ENCODE measurements at places on chromosomes 2 and 18.

GRCh38 chr2:29524652-29525051 lies 396.7 kb downstream of the ALK start:
- ATAC-seq: no peak

- no peak for ATAC-seq
Observed at GRCh38 chr2:64062840-64063239, 43.6 kb upstream of the VPS54 start.

GRCh38 chr2:133262893-133263292 lies 305.4 kb downstream of the NCKAP5 start:
- no peak for ATAC-seq

DNA sequence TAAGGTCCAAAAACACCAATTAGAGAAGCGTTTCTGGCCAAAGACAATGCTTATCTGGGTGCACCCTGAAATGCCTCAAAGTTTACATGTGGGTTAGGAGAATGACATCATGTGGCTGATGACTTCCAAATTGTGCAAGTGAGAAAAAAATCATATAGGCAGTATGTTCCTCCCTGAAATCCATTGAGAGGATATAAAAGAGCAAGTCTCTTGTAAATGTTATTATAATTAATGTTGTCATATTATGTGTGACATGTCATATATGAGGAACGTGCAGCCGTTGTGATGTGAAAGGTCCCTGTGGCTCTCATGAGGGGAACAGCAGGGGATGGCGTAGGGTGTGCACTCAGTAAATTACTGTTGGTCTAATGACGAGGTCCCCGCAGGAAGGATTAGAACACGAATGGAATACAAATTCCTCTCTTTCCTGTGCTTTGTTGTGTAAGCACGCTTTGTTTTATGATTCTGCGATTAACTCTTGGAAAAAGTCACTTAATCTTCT lies 290.8 kb downstream of the PRKCE start:
- no peak for ATAC-seq

- no peak for ATAC-seq
Observed at GRCh38 chr18:69259282-69259681, 141.4 kb upstream of the DOK6 start.

GRCh38 chr2:234564699-234565098 lies 67.8 kb upstream of the ARL4C start:
- ATAC-seq: no peak

GRCh38 chr18:22284581-22285360 lies 115.4 kb downstream of the GATA6 start:
- ATAC-seq: no peak

DNA sequence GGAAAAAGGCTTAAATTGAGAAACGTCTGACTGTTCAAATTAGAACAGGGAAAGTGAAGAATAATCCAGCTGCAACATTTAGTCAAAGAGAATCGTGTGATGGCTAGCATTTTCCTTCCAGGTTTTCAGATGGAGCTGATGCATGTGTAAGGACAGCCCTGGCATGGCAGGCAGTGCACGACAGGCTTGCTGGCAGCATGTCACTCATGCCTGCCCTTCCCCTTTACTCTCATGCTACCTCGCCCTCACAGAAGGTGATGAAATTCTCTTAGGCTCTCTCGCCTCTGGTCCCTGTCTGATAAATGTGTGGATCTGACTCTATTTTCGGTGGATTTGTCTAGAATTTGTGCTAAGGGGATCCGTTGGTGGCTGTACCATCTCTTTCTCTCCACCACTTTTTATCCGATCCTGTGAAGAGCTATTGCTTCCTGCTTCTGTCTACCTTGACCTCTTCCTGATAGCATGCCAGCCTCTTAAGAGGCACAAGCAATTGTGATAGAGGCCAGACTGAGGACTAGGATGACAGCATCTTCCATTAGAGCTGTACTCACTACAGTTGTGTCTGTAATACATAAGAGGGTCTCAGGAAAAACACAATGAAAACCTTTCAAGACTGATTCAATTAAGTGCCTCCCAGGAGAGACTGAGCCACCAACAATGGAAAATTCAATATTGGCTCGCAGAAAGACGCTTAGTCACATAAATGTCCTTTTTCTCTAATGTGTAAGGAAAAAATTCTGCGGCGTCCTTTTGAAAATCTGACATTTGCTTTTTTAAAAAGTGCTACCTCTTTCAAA lies 65.6 kb upstream of the NOSTRIN start:
- no peak for ATAC-seq

- ATAC-seq: no peak
Observed at GRCh38 chr2:132664096-132664495, 5.9 kb downstream of the LYPD1 start.

DNA sequence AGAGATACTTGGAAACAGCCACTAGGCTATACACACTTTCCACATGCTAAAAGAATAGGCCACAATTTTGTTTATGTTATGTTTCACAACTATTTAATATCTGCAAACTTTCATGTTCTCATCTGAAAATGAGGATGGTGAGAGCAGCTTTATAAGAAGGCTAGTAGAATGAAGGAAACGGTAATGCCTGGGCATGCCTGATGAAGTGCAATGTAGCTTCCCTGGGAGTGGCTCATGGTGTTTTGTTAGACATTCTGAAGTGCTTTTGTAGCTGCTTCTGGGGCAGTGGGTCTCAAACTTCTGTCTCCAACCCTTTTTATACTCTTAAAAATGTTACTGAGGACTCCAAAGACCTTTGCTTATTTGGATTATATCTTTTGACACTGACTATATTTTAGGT lies 193.3 kb upstream of the VWC2L start:
- no peak for ATAC-seq

GRCh38 chr2:28366496-28367282 lies 26.0 kb upstream of the FOSL2 start:
- peak; percentile 92 for ATAC-seq

DNA sequence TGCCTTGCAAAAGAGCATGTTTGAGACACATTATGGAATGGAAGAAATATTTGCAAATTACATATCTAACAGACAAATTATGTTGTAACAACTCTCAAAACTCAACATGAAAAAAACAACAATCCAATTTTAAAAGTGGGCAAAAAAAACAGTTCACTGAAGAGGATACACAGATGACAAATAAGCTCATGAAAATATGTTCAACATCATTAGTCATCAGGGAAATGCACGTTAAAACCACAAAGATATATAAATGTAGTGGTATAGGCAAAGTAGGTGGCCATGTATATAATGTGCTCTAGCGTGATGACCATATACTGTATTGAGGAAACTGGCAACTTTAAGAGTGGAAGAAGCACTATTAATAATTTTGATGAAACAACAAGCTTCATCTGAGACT lies 220.1 kb downstream of the IRS1 start:
- peak; percentile 39 for ATAC-seq

GRCh38 chr2:84550916-84551315 lies 34.6 kb downstream of the DNAH6 start:
- no peak for ATAC-seq

DNA sequence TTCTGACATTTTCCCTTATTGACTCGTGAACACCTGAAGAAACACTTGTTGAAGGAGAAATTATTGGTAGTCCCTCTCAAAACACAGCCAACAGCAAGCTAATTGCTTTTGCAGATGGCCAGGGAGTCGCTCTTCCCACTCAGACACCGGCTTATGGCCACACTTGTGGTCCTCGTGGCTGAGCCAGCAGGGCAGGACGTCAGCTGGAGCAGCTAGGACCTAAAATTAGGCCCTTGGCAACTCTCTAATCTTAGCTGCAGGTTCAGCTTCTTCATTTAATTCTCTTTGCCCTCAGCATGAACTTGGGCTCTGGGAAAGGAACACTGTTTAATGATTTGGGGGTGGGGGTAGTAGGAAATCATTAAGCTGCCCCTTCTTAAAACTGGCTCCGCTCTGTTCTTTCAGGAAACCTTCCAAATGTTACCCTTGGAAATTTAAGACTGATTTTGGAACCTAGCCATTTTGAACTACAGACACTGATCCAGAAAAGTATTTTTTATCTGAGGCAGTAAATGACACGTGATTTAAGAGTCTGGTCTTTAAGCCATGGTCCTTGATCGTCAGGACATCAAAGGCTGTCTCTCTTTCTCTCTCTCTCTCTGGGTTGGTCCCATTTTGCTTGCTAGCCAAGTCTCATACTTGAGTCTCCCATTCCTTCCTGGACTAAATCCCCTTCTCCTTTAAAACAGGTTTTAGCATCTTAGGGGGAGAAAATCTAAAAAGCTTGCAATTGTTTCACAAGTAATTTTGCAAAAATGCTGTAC lies 77.5 kb downstream of the CDK15 start:
- no peak for ATAC-seq

GRCh38 chr2:71640489-71640888 lies 187.1 kb downstream of the DYSF start:
- ATAC-seq: no peak

DNA sequence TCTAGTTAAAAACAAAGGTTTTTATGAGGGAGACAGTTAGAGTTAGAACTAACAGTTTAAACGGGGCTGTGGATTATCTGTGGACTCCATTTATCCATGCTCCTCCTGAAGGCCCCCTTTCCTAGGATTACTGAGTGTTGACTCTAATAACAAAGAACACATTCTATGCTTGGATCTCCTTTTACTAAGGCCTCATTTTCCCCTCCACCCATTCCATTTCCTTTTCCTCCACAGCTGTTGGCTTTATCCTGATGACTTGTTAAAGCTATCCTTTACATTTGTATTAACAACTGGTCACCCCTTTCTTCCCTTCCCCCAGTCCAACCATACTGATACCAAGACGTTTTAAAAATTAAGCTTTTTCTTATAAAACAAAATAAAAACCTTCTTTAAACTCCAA lies 220.6 kb downstream of the SRBD1 start:
- ATAC-seq: no peak

GRCh38 chr2:208407667-208408066 lies 1.1 kb downstream of the PTH2R start:
- no peak for ATAC-seq

DNA sequence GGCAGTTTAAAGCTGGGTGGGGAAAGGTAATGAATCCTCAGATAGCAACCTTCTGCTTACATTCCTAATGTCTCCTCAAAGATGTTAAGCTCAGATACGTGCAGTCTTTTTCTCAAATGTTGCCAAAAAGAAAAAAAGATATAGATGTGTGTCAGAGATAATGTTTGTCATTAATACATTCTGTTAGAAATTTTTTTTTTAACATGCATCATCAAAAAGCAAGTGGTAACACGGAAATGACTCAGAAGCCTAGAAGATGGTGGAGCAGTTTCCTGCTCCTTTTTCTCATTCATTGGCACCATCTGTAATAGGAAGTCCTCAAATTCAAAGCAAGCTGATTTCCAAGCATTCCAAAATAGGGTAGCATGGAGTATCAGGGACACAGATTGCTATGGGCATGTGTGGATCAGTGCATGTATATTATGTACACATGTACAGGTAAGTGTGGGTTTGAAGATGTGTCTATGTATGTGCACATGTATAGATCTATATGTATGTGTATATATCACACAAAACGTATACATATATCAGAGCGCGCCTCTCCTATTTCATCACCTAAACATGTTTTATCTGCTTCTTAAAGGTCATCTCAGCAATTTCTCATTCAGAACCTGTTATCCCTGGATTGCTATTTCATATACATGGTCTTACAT lies 79.9 kb upstream of the ITGB6 start:
- peak; percentile 66 for ATAC-seq

DNA sequence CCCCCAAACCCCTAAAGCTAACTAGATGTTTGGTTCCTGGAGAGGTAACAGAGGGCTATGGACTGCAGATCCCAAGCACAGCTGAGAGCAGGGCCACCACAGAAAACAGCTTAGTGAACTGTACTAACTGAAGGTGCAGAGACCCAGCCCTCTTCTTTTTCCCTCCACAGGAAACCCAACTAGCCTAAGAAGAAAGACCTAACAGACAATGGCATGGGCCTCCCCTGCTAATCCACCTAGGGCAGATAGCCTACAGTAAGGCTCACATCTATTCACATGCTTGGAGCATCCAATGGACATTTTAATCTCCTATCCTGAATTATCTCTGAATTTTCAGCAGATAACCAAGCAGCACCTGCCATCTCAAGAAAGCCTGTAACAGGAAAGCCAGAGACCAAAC lies 8.8 kb upstream of the FECH start:
- no peak for ATAC-seq

DNA sequence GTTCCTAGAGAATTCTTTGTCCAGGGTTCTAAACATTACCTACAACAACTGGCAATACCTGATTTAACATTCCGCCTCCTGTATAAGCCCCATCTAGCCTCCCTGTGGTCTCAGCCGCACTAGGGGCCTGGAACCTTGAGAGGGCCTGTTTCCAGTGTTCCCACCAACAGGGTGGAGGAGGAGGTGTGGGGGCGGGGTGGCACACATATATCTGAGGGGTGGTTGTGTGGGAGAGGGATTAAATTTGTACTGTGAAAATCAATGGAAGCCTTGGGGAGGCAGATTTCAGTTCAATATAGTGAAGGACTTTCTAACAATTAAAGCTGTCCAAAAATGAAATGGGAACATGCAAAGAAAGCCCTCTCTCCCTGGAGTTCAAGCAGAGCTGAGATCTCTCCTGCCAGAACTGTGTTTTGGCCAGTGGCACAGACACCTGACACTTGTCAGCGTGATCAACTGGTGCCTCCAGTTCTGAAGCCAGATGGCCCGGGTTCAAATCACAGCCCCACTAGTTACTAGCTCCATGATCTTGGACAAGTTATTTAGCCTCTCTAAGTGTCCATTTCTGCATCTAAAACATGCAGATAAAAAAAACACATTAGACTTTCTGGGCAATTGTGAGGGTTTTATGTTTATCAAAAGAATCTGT lies 17.0 kb upstream of the FZD7 start:
- no peak for ATAC-seq

- ATAC-seq: no peak
Observed at GRCh38 chr18:58201733-58202730, 158.0 kb downstream of the NEDD4L start.

DNA sequence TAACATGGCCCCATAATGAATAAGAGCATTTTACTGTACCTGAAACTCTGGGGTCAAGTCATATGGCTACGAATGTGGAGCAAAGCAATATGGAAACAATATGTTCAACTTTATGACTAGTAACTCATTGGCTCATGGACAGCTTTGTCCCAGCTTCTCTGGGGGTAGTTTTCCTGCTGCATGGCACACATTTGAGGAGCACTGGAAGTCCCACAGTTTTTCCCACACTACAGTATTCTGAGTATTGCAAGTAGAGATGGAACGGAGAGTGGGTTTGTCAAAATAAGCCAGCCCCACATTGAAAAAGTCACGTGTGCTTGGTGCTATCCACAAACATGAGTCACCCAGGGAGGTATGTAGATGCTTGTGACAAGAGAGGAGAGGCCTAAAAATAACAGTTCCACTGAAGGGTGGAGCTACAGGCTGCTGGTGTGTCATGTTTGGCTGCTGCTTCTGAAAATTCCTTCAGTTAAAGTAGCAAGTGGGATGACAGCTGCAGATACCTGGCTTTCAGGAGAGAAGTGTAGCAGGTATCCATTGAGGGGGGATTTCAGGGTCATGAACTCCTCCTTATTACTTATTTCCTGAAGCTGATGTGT lies 48.2 kb upstream of the CTAGE1 start:
- ATAC-seq: no peak

- ATAC-seq: no peak
Observed at GRCh38 chr18:11736656-11737055, 47.6 kb downstream of the GNAL start.

GRCh38 chr2:184203661-184204060 lies 394.7 kb upstream of the ZNF804A start:
- ATAC-seq: no peak

- ATAC-seq: no peak
Observed at GRCh38 chr2:30404319-30405259, 42.5 kb upstream of the LCLAT1 start.

- ATAC-seq: no peak
Observed at GRCh38 chr2:15804691-15805090, 135.7 kb upstream of the MYCN start.

- no peak for ATAC-seq
Observed at GRCh38 chr18:74336656-74337055, 21.0 kb downstream of the C18orf63 start.

Data from activated T-helper 17 cell treated with anti-CD3 and anti-CD28 coated beads, Interleukin-2, amount 50 U/mL, for 72 hours (primary cell).